ENCODE measurements at places on chromosomes 13 and 19.

DNA sequence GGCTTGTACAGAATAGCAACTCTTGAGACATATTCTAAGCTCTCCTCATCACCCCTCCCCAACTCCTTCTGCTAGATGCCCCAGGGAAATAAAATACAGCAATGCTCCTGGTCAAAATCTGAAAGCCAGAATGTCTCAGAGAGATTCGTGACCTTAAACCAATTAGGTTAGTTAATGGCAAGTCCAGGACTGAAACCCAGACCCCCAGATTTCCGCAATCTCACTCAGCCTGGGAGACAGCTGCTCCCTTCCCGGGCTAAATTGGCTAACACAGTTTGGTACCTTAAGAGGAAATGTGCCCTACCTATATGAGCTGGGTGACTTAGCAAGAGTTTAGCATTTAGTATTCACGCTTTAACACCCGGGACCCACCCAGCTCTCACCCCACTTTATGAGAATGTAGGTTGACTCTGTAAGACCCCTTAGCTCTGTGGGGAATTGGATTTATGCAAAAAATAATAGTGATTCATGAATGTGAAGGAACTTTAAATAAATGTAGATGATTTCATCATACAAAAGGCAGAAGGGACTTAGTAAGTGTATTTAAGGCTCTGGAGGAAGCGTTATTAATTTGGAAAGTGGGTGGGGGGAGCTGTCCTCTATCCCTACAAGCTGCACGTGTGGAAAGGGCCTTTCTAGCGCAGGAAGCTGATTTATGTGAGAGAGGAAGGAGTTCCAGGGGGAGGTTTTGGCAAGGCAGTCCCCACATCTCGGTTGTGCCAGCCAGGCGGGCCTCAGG, 1.1 kb downstream of the DLEU7 start:
- DNase-seq, result no peak

- DNase-seq, result no peak
Measured at GRCh38 chr13:108212886-108213285, 2.5 kb downstream of the LIG4 start.

DNA sequence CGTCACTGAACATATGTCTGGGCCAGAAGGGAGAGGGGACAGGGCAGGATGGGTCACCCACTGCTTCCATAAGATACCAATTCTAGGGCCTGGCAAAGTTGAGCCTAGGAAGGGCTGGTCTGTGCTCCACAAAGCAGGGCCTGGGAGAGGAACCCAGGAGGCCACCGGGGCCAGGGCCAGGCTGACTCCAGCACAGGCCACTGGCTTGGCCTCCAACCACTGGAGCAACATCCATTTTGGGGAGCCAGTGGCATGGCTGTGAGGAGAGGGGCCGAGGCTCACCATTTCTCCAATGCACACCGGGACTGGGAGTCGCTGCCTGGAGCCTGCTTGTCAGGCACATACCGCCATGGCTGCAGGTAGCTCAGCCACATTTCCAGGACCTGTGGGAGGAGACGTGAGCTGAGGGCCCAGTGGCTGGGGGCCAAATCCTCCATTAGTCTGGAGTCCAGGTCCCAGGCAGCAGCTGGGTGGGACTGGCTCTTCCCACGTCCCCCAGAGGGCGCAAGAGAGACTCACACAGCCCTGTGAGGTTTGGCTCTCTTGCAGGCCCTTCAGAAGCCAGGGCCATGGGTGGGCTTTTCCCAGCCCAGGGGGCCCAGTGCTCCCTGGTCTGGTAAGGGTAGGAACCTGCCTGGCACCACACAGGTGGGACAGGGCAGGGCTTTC, 27.7 kb downstream of the TUBA3C start:
- no peak for DNase-seq

DNA sequence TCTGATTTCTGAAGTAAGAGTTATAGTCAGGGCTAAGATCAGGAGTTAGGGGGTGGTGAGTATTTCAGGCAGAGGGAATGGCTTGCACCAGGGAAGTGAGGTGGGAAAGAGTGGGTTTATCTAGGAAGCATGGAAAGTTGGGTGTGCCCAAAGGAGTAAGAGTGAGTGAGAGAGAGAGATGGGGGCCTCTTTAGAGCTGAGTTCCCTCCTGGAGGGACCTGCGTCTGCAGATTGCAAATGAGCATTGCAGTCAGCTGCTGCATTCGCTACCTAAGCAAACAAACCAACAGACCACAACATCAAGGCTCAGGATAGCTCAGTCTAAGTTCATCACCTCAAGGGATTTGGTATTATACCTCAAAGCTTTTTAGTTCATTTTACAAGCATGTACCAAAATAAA, 405.8 kb downstream of the FGF9 start:
- no peak for DNase-seq

GRCh38 chr19:6732803-6733337, 4.5 kb downstream of the GPR108 start:
- no peak for DNase-seq

GRCh38 chr19:29967623-29968022, 25.6 kb downstream of the URI1 start:
- no peak for DNase-seq

DNA sequence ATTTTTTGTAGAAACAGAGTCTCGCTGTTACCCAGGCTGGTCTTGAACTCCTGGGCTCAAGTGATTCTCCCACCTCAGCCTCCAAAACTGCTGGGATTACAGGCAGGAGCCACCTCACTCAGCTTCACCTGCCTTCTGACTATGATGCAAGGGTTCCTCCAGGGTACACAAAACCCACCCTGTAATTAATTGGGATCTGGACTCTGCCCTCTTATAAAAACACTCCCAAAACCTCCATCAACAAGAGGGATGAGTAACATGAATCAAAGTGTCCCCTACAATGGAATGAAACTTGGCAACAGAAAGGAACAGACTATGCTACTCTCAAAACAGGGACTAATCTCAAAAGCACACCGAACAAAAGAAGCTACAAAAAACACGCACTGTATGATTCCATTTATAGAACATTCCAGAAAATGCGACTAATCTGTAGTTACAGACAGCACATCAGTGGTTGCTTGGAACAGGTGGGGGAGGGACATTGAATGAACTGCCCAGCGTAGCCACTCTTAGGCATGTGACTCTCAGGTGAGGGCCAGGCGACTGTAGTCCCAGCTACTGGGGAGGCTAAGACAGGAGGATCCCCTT, 3.2 kb upstream of the PRR36 start:
- DNase-seq, result no peak

- DNase-seq, result peak; percentile 28
Measured at GRCh38 chr13:111907341-111907880, 159.5 kb upstream of the SOX1 start.

DNA sequence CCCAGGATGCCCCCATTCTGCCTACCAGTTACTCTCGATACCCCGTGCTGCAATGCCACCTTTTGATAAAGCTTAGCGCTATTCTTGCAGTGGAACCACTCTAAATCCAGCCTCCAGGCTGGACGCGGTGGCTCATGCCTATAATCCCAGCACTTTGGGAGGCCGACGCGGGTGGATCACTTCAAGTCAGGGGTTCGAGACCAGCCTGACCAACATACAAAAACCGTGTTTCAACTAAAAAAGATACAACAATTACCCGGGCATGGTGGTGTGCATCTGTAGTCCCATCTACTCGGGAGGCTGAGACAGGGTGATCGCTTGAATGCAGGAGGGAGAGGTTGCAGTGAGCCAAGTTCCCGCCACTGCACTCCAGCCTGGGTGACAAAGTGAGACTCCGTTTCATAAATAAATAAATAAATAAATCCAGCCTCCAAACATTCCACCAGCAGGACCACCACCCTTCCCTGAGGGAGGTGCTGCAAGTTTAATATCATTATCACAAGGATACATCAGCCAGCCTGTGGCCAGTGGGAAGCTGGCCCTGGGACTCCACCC, 27.7 kb downstream of the CYP2B6 start:
- DNase-seq, result peak; percentile 42

DNA sequence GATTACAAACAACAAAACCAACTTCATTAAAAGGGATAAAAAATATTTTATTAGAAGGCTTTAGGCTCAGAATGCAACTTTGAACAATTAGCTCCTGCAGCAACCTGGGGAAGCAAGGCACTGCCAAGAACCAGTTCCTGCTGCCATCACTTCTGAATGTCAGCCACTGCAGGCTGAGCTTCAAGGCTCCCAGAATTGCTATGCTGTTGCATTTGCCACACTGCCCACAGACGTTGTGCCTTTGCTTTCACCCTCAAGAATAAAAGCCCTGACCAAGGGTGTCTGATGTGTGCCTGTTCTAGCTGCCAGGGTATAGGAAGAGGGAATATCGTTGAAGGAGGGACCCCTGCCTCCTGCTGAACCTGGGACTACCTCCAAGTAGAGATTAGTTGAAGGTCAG, 238.4 kb downstream of the ITGBL1 start:
- no peak for DNase-seq

GRCh38 chr13:111006506-111007031, 91.7 kb upstream of the ANKRD10 start:
- no peak for DNase-seq

- DNase-seq, result no peak
Measured at GRCh38 chr13:43953370-43953769, 73.7 kb downstream of the LACC1 start.

DNA sequence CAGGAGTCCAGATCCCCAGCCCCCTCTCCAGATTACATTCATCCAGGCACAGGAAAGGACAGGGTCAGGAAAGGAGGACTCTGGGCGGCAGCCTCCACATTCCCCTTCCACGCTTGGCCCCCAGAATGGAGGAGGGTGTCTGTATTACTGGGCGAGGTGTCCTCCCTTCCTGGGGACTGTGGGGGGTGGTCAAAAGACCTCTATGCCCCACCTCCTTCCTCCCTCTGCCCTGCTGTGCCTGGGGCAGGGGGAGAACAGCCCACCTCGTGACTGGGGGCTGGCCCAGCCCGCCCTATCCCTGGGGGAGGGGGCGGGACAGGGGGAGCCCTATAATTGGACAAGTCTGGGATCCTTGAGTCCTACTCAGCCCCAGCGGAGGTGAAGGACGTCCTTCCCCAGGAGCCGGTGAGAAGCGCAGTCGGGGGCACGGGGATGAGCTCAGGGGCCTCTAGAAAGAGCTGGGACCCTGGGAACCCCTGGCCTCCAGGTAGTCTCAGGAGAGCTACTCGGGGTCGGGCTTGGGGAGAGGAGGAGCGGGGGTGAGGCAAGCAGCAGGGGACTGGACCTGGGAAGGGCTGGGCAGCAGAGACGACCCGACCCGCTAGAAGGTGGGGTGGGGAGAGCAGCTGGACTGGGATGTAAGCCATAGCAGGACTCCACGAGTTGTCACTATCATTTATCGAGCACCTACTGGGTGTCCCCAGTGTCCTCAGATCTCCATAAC, at the start of gene APOE:
Gene APOE (plus strand): TSS at position 360 of the 724 bp plus-strand sequence. CDS start 829 bp downstream, outside the sequence.
- DNase-seq, result no peak

DNA sequence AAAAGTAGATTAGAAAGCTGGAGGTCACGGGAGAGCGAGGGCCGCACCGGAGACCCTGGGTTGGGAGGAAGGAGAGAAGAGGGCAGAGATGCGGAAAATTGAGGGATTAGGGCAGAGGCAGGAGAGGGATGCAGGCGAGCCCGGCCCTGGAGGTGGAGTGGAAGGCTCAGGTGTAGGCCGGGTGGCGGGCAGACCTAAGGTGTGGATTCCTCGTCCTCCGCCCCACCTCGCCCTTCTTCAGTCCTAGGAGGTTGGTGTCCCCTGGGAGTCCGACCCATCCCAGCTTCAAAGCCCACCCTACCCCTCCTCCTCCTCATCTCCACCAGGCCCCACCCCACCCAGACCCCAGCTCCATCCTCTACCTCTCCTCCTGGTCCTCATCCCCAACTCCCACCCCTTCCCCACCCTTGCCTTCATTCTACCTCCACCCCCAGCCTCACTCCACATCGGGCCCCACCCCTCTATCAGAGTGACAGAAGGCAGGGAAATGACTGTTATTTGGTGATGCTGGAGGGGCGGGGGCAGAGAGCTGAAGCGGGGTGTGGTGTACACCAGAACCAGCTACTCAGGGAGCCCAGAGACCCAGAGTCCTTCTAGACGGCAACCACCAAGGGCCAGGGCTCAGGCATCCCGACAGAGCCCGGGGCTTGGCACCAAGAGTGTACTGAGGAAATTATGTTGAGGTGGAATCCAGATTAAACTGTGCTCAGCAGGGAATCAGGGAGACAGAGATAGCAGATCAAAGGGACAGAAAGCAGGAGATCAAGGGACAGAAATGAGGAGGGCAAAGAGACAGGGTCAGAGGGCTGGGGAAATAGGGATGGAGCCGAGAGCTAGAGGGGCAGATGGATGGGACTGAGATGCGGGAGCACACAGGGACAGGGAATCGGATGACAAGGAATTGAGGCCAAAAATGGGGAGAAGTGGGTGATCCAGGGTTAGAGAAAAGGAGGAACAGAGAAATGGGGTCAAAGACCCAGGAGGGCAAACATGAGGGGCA, 6.4 kb downstream of the ERFL start:
- DNase-seq, result no peak

DNA sequence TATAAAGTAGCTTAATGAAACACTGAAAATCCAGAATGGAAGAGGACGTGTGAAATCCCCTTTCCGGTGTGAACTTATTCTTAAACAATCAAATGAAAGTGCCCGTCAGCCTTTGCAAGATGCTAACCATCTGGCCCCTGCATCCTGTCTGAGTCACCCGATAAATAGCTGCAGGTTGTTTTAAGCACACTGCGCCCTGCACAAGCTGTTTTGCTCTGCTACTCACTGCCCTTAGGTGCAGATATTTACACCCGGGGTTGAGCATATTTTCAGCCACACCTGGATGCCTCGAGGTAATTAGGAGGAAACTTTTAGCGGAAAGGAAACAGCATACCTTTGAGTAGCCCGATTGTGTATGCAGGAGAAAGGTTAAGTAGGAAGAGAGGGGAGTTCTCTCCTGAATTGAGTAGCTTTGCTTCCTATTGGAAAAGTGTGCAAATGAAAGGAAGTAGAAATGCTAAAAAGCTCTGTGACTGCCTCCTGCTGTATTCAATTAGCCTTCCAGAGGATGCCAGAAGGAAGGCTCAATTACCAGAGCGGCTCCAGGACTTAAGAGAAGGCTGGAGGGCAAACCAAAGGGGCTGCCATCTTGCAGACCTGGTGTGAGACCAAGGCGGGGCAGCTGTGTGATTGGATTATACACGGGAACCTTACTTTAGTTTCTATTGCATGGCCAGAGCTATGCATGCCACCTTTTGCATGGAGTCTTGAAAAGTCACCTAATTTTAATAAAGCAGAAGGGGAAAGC, 42.5 kb downstream of the IRS2 start:
- no peak for DNase-seq

DNA sequence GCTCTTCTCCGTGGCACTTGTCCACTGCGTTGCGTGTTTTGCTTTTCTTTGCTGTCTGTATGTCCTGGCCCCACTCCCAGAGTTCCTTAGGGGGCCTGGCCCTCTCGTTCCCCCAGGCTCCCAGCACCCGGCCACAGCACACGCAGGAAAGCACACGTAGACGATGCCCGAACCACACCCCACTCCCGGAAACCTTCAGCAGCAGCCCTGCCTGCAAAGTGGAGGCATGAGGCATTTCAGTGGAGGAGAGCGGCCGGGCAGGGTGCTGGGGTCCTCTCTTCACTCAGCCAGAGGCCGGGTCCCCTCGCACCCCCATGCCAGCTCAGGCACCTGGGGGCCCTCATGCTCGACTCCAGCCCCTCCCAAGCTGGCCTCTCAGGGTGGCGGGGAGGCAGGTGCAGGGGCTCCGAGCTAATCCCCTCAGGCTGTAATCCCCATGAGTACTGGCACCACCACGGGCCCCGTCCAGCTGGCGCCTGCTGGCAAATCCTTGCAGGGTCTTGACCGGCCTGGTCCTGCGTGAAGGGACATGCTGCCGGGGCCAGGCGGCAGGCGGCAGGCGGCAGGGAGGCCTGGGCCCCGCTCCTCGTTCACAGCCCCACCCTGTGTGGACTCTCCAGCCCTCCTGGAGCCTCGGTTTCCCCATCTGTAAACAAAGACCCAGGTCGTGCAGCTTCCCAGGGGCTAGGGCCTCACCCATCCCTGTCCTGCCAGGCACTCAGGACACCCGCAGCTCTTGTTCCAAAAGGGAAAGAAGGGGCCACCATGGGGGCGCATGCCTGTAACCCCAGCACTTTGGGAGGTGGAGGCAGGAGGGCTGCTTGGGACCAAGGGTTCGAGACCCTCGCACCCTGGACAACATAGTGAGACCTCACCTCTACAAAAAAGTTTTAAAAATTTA, 7.0 kb downstream of the PIP5K1C start:
- DNase-seq, result no peak

Measured in activated CD8-positive, alpha-beta memory T cell treated with anti-CD3 and anti-CD28 coated beads for 24 hours (primary cell).